NB4 (cell line): ENCODE measurements at places on chromosomes 4 and X.

DNA sequence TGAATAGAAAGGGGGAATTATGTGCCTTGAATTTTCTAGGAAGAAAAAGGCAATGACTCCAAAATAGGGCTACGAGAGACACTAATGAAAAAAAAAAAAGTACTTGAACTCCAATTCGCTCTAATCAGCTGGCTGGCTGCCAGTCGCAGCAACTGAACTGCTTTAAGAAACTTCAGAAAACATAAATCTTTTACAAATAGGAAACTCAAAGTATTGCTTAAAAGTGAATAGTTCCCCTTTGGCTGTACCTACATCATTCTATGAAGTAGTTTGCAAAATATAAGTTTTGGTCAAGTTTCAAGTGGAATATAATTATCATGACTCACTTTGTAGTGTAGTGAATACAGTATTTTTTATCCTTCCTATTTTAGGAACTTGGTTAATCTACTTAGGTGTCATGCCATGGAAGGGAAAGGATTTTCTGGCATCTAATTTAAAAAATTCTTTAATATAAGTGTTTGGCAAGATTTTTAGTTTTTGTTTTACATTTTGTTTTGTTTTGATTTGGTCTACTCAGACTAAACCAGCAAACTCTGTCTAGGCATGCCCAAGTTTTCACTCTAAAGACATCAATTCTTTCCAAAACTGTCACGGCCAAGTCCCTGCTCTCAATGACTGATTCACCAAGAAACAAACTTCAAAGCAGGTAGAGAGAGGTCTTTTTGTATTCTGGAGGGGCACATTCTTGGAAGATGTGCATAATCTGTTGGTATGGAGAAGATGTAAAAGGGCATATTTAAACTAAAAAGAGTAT, 382.4 kb upstream of the GALNT7 start:
- DNase-seq: no peak

DNA sequence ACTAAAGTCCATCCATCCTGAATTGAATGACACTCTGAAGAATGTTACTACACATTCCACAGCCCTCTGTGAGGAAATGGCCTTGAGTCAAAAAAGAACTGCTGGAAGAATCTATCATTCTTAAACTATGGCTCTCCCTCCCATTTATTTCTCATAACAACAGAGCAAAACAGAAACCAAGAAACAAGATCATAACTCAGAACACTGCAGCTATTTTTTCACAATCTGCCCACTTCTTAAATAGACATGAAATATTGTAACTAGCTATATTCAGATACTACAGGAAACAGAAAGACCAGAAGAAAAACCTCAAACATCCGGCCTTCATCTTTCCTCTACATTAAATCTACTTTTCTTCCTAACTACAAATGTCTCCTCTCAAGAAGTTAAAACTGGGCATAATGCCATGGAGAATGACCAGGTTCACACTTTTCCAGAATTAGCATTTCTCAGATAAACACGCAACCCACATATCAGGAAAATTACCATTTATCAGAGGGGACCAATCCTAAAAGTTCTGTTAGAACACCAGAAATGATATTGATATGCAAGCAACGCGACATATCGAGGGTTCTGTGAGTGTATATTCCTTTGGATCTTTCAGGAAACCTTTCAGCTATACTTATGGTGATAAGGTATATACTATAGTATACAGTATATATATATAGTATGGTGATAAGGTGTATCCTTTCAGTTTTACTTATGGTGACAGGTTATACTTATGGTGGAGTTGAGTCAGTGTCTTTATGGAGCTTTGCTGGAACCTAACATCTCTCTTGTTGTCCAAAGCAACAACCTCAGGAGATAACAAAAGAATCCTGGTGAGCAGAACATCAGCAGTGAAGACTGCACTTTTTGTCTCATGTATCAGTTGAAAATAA, 60.4 kb upstream of the IRF2 start:
- DNase-seq: peak; percentile 51

DNA sequence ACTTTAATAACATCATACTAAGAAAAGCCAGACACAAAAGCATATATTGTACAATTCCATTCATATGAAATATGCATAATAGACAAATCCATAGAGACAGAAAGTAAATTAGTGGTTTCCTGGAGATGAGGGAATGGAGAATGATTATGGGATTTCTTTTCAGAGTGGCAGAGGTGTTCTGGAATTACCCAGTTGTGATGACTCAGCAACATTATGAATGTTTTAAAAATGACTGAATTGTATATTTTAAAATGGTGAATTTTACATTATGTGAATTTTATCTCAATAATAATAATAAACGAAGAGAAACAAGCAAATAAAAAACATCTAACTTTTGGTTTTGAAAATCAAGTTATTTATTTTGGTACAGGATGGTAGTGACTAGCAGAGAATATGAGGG, 11.2 kb downstream of the ZXDA start:
- no peak for DNase-seq

GRCh38 chr4:149973181-149973580, 105.1 kb upstream of the DCLK2 start:
- no peak for DNase-seq

DNA sequence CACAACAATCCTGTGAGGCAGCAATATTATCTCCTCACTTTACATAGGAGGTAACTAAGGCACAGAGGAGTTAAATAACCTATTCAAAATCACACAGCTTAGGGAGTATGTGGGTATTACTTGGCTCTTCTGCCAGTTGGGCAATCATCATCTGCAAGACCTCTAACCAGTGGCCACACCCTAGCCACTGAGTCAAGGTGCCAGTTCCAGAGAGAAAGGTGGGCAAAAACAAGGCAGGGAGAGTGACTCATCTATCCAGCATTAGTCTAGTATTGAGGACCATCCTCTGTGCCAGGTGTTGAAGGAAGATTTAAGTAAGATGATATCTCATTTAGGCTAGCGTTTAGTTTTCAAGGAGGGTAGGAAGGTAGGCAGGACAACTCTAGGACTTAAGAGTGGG, 113.9 kb upstream of the EOLA2 start:
- DNase-seq: no peak

- DNase-seq: no peak
These were observed 135.2 kb downstream of the ARSF start for GRCh38 chrX:3176439-3176820.

- DNase-seq: no peak
These were observed 138.9 kb downstream of the SMIM20 start for GRCh38 chr4:26052663-26053541.

- no peak for DNase-seq
These were observed 182.0 kb downstream of the MGST2 start for GRCh38 chr4:139847602-139848001.

- DNase-seq: no peak
These were observed 366.3 kb upstream of the CXorf51A start for GRCh38 chrX:147180886-147181285.

GRCh38 chr4:177263818-177264217, 45.9 kb upstream of the NEIL3 start:
- no peak for DNase-seq

GRCh38 chr4:82398263-82398662, 24.5 kb upstream of the HNRNPD start:
- DNase-seq: no peak

GRCh38 chr4:7256984-7257810, 64.9 kb downstream of the SORCS2 start:
- DNase-seq: no peak

DNA sequence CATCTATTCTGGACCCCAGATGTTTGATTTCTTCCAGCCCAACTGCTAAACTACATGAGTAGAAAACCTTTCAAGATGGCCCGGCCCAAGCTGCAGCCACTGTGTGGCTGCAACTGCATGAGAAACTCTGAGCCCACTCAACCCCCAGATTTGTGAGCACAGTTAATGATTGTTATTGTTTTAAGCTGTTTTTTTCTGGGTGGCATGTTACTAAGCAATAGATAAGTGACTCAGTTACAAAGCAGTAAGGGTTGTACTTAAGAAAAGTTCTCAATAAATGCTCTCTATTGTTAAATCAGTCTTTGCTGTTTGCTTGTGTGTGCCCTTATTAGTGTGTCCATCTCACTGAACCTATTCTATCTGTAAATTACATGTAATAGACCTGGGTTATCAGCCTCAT, 51.8 kb downstream of the GC start:
- DNase-seq: no peak

DNA sequence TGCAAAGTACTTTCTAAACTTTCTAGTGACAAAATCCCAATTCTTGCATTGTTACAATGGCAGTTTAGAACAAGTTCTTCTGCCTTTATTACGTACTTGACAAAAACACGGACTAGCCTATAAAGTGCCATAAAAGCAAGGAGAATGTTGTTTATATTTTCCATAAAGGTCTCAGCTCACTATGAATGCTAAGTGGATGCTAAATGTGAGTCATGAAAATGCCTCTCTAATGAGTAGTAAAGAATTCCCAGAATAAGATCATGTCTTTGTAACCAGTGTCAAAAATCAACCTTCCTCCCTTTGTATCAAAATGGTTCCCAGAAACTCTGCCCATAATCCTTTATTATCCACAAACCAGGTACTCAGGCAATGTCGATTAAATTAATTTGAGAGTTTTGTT, 539.8 kb upstream of the SLIT2 start:
- no peak for DNase-seq

DNA sequence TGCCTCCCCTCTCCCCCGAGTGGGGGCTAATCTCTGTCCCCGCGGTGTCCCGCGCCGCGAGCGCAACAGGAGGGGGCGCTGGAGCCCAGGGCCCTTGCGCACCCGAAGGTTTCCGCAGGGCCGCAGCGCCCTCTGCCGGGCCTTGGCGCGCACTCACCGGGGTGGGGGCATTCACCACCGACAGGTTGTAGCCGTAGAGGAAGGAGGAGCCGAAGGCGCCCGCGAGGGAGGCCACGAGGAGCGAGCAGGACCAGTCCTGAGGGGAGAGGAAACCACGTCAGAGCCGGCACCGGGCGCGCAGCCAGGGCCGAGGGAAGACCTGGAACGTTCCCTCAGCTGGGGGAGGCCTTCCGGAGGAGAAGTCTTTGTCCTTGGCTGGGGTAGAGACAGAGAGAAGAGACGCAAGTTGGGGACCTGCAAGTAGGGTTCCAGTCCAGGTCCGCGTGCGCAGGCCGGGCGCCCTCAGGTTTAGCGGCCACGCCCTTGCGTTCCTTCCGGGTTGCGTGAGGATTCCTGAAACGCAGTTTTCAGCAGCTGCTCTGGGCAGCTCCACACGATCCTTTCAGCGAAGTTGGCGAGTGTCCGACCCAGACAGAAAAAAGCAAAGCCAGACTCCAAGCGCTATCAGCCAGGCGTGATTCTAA, 2.4 kb downstream of the SLC2A9 start:
- peak; percentile 97 for DNase-seq

- no peak for DNase-seq
These were observed 52.6 kb downstream of the HPRT1 start for GRCh38 chrX:134512566-134512965.

- DNase-seq: no peak
These were observed 656.9 kb upstream of the CPEB2 start for GRCh38 chr4:14345356-14345775.

DNA sequence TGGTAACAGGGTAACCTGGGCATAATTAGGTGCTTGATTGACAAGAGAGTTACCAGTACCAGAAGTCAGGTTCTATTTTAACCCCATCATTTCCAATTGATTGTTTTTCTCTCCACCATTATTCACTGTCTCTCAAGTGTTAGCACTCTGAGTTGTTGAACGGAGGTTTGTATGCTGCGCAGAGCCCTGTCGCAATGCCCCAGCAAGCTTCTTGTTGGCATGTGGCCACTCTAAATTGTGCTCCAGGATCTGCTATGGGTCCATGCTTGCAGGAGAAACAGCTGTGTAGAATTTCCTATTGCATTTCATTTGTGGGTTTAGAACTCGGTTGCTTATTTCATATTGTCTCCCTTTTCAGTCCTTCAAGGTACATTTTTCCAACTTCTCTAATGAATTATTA, 98.2 kb downstream of the KLHL8 start:
- peak; percentile 22 for DNase-seq

DNA sequence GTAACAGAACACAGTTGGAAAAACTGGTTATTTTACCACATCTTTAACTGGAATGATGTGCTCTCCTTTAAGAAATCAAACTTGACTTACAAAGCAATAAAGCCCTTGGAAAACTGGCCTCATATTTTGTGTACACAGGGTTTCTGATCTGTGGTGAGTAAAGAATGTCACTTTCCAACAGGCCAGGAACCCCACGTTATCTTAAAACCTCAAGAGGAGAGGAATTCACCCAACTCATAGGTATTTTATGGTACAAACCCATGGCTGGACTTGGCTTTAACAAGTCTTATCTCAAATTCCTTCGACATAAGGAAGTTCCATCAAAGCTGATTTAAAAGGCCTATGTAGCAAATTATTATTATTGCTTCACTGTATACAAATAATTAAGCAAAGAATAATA, 1735.1 kb downstream of the PCDH7 start:
- DNase-seq: no peak

- DNase-seq: peak; percentile 69
These were observed 79.6 kb downstream of the SMIM20 start for GRCh38 chr4:25993395-25994185.

- DNase-seq: no peak
These were observed 70.8 kb downstream of the SMARCA1 start for GRCh38 chrX:129452523-129452922.

- no peak for DNase-seq
These were observed 122.1 kb downstream of the FRAS1 start for GRCh38 chr4:78179196-78179595.

DNA sequence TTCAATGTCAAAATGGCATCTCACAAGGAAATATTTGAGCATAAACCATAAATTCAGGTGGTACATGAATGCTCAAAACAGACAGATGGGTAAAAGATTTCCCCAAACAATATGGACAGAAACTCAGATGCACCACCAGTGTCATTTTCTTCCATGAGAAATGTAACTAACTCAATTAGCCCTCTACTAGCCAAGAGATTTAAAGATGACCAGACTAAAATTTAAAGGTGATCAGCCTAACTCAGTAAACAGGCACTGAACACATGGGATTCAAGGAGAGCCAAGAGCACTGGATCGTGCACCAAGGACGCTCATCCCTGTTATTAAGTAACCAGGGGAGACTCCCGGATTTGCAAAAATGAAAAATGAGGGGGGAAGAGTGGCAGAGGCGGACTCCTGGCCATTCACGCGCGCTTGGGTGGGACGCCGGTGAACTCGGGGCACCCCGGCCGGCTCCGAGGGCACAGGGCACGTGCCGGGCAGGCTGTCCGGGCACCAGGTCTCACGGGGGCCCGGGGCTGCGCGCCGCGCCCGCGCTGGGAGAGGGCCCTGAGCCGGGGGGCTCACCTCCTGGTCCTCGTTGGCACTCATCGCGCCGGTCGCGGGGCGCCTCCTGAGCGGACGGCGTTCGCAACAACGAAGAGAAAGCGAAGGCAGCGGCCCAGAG, 490 bp downstream of the RWDD4 start:
- peak; percentile 40 for DNase-seq

- DNase-seq: no peak
These were observed 50.6 kb downstream of the ZFX start for GRCh38 chrX:24200133-24200532.

- no peak for DNase-seq
These were observed 19.8 kb downstream of the USP53 start for GRCh38 chr4:119232286-119232685.

GRCh38 chrX:153968255-153968654, 3.4 kb downstream of the HCFC1 start:
- no peak for DNase-seq

GRCh38 chr4:185307136-185307950, 88.4 kb downstream of the LRP2BP start:
- DNase-seq: no peak
